ENCODE measurements at places on chromosomes 16 and 17. TPM values are rescaled to one million over a fixed set of nuclear protein-coding genes. Genes with fewer than 3 reads are reported as not detected.

SPPL2C gene
- total RNA-seq: not detected

EPOP gene
- 15.0 TPM for total RNA-seq

OR1F1 gene
- not detected for total RNA-seq

NKD1 gene
- total RNA-seq: 0.12 TPM

WSCD1 gene
- total RNA-seq: 3.7 TPM

Measured in A549 treated with CpdA at 1 μM for 4 hours (cell line).